ENCODE measurements at places on chromosomes 4 and X. TPM values are rescaled to one million over a fixed set of nuclear protein-coding genes. Genes with fewer than 3 reads are reported as not detected.

DNA sequence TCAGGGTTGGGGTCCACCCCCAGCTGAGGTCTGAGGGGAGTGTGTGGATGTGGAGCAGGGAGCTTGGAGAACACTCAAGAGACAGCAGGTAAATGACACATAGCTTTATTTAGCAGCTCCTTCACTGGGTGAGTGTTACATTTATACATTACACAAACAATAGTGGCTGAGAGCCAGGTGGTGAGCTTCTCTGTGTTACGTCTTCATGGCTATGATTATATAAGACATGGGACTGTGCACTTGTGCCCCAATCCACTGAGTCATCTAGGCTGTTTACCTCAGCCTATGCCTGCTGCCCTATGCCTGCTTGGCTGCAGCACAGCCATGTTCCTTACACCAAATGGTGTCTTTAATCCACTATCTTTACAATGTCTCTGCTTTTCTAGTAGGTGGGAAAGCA, 459.6 kb downstream of the AFF2 start:
- DNase-seq: no peak

ANXA5 gene
- polyA plus RNA-seq: 333 TPM

DNA sequence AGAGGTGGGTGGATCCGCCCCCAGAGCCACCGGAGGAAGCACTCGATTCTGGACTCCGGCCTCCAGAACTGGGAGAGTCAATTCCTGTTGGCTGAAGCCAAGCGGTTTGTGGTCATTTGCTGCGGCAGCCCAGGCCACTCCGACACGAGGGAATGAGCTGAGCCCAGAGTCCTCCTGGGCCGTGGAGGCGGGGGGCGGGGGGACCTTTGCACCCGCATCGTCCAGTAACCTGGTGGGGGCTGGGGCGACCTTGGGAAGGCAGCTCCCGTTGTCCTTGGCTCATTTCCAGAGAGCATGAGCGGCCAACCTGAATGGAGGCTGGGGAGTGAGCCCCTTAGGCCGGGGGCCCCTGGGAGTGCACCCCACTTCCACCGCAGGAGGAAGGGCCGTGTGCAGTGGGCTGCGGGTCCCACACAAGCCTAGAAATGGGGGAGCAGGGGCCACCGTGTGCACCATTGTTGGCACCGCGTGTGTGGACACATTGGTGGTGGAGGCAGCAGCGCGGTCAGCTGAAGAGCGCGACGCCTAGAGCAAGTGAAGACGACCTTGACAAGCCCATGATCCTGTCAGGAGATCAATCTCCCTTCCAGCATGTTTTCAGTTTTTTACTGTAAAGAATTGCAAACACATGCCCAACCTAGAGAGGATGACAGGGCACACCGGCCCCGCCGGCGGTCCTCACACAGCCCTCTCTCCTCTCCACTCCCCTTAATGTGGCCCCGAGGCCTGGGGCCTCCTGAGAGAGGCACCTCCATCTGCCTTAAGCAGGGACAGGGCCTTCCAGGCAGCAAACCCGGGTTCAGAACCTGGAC, 19.9 kb upstream of the DUSP9 start:
- no peak for DNase-seq

DNA sequence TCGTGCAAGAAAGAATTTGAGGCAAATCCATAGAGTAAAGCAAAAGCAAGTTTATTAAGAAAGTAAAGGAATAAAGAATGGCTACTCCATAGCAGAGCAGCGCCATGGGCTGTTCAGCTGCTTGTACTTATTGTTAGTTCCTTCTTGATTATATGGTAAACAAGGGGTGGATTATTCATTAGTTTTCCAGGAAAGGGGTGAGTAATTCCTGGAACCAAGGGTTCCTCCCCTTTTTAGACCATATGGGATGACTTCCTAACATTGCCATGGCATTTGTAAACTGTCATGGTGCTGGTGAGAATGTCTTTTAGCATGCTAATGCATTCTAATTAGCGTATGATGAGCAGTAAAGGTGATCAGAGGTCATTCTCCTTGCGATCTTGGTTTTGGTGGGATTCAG, 23.5 kb upstream of the CEP135 start:
- DNase-seq: no peak

DNA sequence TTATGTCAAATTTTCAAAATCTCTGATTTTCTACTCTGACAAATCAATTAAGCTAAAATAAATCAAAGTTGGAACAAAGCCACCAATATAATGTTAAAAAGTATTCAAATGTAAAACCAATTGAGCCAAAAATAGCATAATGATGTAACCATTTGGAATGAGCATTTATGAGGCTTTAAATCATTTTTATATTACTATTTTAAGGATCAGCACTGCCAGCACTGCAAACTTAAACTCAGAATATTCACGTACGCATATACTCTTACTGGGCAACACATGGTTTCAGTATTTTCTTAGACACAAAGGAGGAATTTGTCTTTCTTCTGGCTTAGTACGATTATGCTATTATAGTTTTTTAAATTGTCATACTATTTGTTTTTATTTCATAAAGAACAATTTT, 52.2 kb downstream of the AFAP1 start:
- no peak for DNase-seq

GRCh38 chr4:3409571-3410091, 32.1 kb upstream of the HGFAC start:
- DNase-seq: no peak

DNA sequence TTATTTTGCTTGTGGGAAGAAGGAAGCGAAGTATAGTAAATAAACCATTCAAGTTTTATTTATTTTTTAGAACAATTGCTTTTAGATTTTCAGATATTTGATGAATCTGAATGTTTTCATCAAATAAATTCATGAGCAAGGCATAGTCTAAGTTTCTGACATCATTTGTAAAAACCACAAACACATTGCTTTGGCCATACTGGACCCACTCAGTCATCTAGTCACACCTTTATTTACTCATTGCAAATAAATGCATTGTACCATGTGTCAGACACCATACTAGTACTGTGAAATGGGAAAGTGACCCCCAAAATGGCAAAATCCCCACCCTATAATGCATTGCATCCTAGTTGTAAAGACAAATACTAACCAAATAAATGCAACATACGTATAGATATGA, 449.1 kb upstream of the SMIM31 start:
- no peak for DNase-seq

- no peak for DNase-seq
Observed at GRCh38 chr4:45638641-45639040, 485.2 kb downstream of the GABRG1 start.

DNA sequence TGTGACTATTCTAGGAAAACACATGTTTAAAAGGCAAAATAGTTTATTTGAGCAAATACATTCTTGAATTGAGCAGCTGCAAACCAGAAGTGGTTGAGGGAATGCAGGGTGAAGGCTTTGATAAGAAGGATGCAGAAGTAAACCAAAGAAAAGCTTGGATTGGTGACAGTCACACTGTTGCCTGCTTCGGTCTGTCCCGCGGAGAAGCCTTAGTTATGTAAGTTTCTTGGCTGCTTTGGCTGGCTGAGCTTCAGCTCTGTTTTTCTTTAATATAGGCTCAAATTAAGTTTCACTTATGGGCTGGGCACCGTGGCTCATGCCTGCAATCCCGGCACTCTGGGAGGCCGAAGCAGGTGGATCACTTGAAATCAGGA, 67.6 kb downstream of the FAM53A start:
- DNase-seq: no peak

DNA sequence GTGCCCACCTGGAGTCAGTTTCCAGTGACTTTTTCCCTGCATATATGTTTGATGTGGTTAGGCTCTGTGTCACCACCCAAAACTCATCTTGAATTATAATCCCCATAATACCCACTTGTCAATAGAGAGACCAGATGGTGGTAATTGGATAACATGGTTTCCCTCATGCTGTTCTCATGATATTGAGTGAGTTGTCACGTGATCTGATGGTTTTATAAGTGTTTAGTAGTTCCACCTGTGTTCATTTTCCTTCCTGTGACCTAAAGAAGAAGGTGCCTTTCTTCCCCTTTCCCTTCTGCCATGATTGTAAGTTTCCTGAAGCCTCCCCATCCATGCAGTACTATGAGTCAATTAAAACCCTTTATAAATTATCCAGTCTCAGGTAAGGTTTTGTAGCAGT, 740.9 kb downstream of the ARAP2 start:
- no peak for DNase-seq

DNA sequence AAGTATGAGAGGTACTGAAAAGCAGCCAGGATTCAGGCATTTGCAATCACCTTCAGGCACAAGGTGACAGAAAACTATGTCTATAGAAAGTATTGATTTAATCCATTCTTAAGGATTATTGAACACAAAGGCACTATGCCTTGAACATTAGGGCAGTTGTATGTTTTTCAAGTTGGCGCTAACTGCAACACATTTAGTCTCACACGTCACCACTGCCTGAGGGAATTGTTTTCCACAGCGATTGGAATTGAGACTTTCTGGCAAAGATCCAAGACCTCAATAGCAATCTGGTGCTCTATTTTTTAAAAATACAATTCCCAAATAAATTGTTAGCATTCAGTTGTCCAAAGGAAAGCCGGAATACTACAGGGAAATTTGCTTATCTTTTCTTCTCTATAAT, 52.7 kb upstream of the FTHL17 start:
- DNase-seq: no peak

GRCh38 chrX:41481264-41482109, 34.3 kb downstream of the NYX start:
- no peak for DNase-seq

DNA sequence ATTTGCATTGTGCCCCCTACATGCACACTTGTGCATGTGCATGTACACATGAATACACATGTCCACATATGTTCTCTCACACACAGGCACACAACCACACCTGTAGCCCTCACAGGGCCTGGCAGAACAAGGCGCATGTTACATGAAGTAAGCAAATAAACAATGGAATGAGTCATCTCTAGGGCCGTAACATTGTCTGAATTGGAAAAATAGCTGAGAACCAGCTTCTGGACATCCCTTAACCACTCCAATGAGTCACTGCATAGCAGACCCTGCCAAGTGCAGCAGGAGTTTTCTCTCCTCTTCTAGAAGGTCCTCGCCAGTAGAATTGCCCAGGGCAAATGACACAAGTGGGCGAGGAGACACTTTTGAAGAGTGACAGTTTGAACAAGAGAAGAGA, 66.1 kb downstream of the MAGEA10 start:
- DNase-seq: no peak

DNA sequence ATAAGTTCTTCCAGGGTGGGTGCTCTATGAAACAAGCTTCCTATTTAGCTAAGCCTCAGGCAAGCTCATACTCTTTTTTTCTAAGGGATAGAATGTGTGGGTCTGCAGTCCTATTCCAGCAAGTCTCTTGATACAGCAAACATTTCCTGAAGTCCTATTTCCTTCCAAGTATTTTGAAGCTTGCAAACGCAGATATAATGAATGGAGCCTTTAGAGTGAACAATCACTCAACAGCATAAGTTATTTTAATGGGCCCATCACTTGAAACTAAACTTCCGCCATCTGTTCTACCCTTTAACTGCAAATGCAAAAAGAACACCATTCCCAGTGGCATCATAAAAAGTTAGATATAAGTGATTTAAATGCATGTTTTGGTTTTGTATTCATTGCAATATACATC, 108.3 kb upstream of the TAPT1 start:
- no peak for DNase-seq

DNA sequence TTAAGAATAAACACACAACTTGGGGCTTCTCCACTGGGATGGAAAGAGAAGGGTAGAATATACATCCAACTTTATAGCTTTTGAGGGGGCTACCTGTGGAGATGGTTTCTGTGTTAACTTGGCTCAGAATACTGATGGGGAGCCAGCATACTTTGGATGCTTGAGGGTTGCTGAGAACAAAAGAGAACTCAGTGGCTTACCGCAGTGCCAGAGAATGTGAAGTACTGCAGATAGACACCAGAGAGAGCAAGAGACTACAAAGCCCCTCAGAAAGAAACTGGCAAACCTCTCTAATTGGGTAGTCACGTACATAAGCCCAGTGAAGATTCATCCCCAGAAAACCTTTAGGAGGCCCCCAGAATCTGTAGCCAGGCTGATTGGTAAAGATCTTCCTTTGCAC, 214.4 kb downstream of the DCHS2 start:
- no peak for DNase-seq

GRCh38 chrX:113802837-113803236, 781.0 kb upstream of the HTR2C start:
- no peak for DNase-seq

DNA sequence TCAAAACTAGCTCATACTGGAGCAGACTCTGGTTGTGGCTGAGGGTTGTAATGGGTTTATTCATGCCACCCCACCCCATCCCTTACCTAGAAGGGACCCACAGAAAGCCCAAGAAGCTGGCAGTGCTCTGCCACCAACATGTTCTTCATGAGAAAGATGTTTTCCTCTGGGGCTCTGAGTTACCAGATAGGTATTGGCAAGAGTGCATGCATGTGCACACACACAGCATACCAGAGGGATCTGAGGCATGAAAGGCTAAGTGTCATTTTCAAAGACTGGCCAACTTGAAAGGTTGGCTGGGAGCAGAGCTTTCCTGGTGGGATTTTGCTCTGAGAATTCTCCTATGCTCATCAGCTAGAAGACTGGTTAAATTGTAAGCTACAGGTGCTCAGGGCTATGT, 65.2 kb downstream of the PHOX2B start:
- DNase-seq: no peak

- peak; percentile 40 for DNase-seq
Observed at GRCh38 chr4:118352843-118353533, at the start of gene PRSS12. Gene PRSS12, minus strand, starts transcription at chr4:118353003. Its CDS starts 283 bp downstream, at chr4:118352720.

DNA sequence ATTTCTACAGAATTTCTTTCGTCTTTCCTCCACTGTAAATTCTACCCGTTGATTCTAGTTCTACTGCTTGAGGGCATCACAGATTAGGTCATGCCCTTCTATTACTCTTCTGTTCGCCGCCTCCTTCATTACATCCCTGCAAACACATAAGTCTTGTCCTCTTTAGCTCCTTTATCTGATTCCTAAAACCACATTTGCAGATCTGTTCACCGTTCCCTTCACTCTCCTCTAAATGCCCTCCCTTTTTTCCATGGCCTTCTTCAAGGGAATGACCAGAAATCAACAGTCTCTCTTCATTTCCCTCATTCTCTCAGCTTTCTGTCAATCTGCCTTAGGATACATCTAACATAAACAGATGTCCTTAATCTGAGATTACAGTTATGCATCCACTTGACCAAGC, 43.1 kb downstream of the BTC start:
- no peak for DNase-seq

GRCh38 chr4:109155682-109156283, 146.7 kb downstream of the COL25A1 start:
- no peak for DNase-seq
